ENCODE measurements at places on chromosomes 11 and 22.

DNA sequence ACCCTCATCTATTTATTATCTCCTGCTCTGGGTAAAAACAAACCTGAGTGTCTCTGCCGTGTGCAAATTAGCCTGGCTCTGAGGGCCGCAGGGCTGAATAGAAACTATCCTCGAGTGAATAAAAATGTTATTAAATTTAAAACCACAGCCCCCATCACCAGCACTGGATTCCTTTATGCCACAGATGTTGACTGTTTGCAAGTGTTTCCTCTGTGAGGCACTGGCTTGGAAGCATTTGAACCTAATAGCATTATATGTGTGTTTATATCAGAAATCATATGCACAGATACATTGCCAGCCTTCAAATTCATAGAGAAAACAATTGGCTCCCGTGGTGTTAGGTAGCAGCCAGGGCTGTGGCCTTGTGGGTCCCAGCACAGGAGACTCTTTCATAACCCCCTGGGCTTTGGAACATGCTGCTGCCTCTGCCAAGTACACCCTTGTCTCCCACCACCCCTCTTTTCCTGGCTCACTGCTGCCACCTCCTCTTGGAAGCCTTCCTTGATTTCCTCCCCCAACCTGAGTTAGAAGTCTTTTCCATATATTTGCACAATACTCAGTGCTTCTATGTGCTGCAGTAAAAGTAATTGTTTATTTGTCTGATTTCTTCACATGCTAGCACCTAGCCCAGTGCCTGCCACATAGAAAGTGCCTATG, 294.4 kb downstream of the DDX10 start:
- no peak for DNase-seq

- no peak for DNase-seq
Observed at GRCh38 chr22:44002997-44003396, 21.1 kb upstream of the PARVB start.

GRCh38 chr11:72684236-72684912, 10.2 kb upstream of the PDE2A start:
- DNase-seq: peak; percentile 76

DNA sequence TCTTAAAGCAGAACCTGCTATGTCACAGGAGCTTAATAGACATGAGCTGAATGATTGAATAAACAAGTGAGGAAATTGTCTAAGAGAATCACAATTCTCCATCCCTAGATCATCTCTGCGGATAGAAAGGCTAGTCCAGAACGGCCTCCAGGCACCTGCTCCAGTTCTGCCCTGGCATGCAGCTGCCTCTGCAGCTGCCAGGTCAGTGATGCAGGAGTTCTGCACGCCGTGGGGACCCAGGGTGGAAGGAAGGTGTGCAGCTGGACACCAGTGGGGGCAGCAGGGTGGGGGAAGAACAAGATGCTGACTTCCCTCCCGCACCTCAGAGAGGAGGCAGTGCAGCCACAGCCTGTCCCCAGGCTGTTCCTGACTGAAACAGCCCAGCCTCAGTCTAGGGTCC, 192.1 kb upstream of the NCAM1 start:
- DNase-seq: no peak

DNA sequence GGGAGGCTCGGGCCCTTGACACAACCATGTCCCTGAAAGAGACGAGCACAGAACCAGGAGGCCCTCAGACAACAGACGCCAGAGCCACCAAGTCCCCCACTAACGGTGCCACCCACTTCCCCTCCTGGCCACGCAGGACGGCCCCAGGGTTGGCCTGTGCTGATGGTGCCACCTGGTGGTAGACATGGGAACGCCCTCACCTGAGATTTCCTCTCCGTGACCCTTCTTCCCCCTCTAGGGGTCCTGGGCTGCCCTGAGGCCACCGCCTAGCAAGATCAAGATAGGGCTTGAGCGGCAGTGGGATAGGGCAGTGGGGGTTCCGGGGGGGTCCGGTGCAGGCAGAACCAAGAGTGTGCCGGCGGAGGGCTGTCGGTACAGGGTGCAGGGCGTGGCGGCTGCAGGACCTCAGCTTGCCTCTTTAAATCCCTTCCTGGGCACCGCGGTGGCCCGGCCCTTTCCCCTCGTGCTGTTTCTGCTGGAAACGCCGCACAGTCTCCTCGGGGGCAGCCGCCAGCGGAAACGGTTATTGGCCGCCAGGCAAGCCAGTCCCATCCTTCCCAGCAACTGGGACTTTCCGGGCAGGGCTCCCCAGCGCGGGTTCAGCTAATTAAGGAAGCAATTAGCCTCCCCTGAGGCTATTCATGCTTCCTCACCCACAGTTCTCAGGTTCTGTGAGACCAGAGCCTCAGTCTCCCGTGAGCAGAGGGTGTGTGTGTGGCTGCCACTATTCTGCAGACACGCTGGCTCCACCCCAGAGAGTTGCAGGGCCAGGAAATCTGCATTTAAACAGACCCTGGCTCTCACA, 5.5 kb upstream of the NFAM1 start:
- peak; percentile 55 for DNase-seq

DNA sequence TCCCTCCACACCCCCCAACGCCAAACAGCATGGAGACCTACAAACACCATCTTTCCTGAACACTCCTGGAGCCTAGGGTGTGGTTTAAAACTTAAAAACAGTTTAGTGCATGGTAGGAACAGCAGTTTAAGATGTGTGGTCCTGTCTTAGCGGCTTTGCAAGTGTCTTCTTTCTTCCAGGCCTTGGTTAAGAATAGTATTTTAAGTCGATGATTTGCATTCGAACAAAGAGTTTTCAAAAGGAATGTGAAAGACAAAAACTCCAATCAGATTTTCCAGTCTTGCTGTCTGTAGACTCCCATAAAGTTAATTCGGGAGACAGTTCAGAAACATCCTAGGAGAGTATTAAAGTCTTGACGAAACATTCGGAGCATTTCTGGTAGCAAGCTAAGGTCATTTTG, 3.7 kb downstream of the FGF4 start:
- no peak for DNase-seq

DNA sequence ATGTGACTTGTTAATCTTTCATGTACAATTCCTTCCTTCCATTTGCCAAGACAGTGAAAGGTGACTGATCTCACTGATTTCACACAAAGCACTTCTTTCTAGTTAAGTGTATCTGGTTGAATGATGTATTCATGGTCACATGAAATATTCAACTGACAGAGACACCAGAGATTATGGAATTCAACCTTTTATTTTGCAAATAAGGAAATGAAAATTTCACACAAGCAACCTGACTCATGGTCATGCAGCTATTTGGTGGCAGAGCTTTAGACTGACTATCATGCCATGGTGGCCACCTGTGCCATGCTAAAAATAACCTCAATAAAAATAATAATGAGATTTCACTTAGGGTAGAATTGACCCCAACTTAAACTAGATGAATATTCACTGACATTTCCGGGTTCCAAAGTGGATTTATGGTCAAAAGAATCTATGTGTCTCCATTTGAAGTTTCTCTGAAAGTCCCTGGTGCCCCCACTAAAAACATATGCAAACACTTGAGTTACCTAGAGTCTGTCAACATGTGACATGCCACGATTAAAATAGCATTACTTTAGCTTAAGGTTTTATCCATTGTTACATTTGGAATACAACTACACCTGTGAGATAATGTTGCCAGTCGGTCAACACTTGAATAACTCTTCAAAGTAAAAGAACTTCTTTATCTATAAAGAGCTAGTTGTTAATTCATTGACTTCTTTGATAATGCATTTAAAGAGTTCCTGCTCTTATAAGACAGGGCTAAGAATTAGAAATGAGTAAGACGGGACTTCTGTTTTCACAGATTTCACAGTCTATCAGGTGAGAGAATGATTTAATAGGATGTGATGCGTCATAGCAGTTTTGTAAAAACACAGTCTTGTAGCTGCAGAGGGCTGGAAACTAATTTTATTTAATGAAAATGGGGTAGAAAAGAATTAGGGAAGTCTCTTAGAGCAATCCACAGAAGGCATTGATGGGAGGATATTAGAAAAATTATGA, 94.6 kb upstream of the OR9G4 start:
- no peak for DNase-seq

GRCh38 chr11:122656631-122657101, 1.1 kb downstream of the UBASH3B start:
- DNase-seq: peak; percentile 75

DNA sequence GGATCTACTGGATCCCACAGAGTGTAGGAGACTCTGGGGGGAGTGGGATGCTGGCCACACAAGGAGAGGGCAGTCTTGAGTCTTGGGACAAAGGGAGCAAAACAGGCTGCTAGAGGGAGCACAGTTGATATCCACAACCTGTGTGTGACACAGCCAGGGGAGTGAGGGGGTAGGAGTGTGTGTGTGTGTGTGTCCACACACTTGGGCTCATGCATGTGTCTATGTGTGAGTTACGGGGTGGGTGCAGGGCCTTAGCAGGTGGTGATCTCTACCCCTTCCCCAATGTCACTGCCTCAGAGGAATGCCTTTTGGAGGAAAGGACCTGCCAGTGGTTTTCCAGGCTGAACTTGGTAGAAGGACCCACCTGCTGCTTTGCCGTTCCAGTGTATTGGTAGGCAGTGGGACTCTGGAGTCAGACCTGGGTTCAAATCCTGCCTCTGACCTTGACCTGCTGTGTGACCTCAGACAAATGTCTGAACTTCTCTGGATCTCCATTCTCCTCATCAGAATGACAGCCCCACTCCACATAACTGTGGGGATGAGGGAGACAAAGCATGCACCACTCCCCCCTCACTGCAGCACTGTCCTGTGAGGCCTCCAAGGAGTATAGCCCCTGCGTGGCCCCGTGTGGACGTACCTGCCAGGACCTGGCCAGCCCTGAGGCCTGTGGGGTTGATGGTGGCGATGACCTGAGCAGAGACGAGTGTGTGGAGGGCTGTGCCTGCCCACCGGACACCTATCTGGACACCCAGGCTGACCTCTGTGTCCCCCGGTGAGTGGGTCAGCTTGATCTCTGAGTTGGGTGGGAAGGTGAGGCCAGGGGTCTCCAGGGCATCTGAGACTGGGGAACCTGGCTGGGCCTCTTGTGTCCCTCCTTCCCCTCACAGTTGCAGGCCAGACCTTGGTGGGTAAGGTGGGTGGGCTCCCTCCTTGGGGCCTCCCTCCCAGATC, 27.4 kb downstream of the OTOG start:
- DNase-seq: no peak

- DNase-seq: no peak
Observed at GRCh38 chr11:83681906-83682610, 395.9 kb upstream of the CCDC90B start.

DNA sequence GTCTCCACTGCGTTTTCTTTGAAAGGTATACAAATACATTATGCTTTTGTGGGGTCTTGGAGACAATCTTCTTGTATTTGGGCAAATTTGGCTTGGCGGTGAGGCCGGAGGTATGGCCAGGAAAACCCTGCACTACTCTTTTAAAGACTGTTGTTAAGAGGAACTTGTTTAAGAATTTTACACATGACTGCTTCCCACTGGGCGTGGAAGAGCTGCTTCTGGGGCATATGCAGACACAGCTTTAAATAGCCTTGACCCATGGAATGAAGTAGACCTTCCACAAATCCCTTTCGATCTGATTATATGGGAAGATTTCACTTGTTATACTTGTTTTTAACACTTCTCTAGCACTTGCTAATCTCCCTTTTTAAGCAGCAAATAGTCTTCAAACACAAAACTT, 453.6 kb downstream of the MN1 start:
- DNase-seq: no peak

DNA sequence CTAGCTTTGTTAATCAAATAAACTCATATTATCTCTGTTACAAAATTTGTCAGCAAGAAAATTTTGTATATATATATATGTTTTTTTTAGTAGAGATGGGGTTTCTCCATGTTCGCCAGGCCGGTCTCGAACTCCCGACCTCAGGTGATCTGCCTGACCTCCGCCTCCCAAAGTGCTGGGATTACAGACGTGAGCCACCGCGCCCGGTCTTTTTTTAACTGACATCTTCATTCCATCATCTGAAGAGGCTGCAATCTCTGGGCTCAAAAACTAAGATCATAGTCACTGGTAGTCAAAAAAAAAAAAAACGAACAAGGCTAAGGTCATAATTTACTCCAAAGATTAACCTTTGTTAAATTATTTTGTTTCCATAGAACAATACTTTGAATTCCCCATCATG, 5.3 kb upstream of the KLHDC7B start:
- DNase-seq: no peak

DNA sequence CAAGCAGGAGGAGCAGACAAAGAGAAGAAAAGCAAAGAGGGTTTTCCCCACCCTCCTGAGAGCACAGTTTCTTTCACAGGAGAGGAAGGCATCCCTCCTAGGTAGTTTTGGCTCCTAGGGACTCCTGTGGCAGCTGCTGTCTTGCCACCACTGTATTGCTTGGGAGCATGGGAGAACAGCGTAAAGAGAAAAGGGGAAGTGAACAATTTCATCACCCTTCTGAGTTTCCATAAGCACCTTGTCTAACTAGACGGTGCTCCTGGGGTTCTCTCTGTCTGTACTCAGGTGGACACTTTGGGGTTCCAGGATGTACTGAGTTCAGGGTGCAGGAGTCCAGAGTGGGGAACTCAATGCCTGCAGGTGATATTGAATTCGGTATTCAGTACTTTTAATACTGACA, 1430.5 kb downstream of the TBC1D22A start:
- DNase-seq: no peak

GRCh38 chr22:42519525-42520401, at the start of gene RRP7A:
RRP7A (minus strand) TSS chr22:42519796; CDS start chr22:42519786, 10 bp downstream.
- peak; percentile 74 for DNase-seq

DNA sequence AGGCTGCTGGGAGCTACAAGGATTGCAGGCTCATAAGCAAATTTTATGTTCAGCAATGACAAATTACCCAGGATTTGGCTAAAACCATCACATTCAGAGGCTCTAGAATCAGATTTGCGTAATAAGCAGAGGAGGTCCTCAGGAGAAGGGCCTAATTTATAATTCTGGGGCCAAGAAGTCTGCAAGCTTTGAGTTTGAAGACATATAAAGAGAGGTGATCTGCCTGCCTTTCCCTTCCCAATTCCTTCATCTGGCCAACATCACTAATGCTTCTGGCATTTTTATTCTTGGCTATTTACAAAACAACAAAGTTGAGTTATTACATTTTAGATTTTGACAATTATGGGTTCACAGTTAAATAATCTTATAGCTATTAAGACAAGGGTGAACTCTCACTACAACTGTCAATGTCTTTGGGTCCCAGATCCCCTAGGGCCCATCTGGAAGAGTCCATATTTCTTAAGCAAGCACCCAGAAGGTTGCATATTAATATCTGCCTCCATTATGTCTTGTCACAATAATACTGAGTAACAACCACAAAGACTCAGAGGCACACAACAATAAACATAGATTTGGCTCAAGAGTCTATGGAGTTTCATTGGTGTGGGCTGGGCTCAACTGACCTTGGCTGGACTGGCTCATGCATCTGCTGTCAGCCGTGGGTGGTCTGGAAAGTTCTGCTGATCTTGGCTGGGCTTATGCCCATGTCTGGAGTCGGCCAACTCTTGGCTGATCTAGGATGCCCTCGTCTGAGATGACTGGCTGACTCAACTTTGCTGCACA, 67.2 kb upstream of the CD82 start:
- DNase-seq: no peak
